Fibroblast of lung (primary cell): ENCODE measurements at places on chromosomes 11 and 22. TPM values are rescaled to one million over a fixed set of nuclear protein-coding genes. Genes with fewer than 3 reads are reported as not detected.
A peak's percentile ranks its signal among the peaks of the same experiment; 100 is the strongest.

Gene OR4D5
- not detected in 2 replicates for total RNA-seq

Gene CCDC157
- 1.0 and 1.5 TPM in 2 replicates for total RNA-seq

Gene IGSF9B
- total RNA-seq: under 0.01 and 0.26 TPM in 2 replicates

Gene DEPDC7
- 5.6 and 8.4 TPM in 2 replicates for total RNA-seq

Gene CRACR2B
- 0.66 and 1.0 TPM in 2 replicates for total RNA-seq

Gene OR52H1
- 0.50 and 0.51 TPM in 2 replicates for total RNA-seq

- peak overlapping the region; percentile 84 for H3K27ac ChIP-seq
- H3K27me3 ChIP-seq: no peaks in the 10 kb centered on the region
- peak; percentile 86 for DNase-seq
Observed at GRCh38 chr11:62104816-62105653, 18.8 kb upstream of the INCENP start.

DNA sequence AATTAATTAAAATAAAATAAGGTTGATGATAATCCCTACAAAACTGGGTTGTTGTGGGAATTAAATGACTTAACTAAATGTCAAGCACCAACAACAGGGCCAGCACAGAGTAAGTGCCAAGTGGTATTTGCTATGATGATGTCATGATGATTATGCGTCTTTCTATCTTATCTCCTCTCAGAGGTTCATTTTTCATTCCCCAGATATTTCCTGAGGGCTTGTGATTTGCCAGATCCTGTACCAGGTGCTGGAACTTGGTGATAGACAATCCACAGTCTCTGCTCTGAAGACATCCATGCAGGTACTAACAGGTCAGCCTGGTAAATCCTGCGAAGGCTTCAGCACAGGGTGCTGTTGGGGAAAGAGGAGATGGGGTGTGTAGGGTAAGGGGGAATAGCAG, 8.1 kb upstream of the MYH9 start:
- no peak for DNase-seq
- no peaks in the 10 kb centered on the region for H3K27me3 ChIP-seq
- no peak overlapping the region for H3K27ac ChIP-seq
- no peak overlapping the region for H3K4me3 ChIP-seq

- no peaks in the 10 kb centered on the region for H3K4me1 ChIP-seq
- no peaks in the 10 kb centered on the region for H3K27me3 ChIP-seq
- H3K36me3 ChIP-seq: peaks cover 8% of the 10 kb centered on the region
- no peak for DNase-seq
Observed at GRCh38 chr11:122096272-122097112, 19.5 kb downstream of the BLID start.

DNA sequence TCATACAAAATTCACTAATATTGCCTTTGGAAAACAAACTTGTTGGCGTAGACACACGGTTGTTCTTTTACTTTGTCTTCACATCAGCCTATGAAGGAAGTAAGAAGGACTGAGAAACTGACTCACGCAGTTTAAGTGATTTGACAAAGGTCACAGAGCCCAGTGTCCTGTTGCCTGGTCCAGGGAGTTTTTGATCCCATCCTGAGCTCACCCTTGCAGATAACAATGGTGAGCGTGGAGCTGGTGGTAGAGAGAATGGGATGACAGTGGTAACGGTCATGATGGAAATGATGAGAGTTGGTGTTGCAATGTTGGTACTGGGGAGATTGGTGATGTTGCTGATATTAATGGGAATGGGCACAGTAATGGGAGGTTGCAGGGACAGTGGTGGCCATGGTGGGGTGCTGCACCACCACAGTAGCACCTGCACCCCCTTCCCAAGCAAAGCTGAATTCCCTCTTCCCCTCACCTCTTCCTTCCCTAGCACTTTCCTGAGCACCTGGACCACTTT, 22.0 kb downstream of the CREB3L1 start:
- DNase-seq: no peak
- peak overlapping the region; percentile 20 for H3K27ac ChIP-seq
- no peak overlapping the region for H3K4me3 ChIP-seq
- peaks cover 42% of the 10 kb centered on the region for H3K4me1 ChIP-seq
- H3K27me3 ChIP-seq: no peaks in the 10 kb centered on the region

- H3K4me3 ChIP-seq: no peak overlapping the region
- H3K4me1 ChIP-seq: no peaks in the 10 kb centered on the region
- no peak overlapping the region for H3K27ac ChIP-seq
- no peak for DNase-seq
- H3K27me3 ChIP-seq: no peaks in the 10 kb centered on the region
Observed at GRCh38 chr11:134906356-134906955, 494.4 kb upstream of the B3GAT1 start.

- no peak overlapping the region for H3K27ac ChIP-seq
- no peak for DNase-seq
- H3K4me3 ChIP-seq: no peak overlapping the region
- H3K27me3 ChIP-seq: no peaks in the 10 kb centered on the region
Observed at GRCh38 chr11:12599408-12600143, 74.6 kb upstream of the TEAD1 start.

- H3K27me3 ChIP-seq: no peaks in the 10 kb centered on the region
- peaks cover 2% of the 10 kb centered on the region for H3K4me1 ChIP-seq
- H3K36me3 ChIP-seq: no peaks in the 10 kb centered on the region
- peak; percentile 27 for DNase-seq
Observed at GRCh38 chr11:36509201-36509639, 852 bp downstream of the TRAF6 start.

DNA sequence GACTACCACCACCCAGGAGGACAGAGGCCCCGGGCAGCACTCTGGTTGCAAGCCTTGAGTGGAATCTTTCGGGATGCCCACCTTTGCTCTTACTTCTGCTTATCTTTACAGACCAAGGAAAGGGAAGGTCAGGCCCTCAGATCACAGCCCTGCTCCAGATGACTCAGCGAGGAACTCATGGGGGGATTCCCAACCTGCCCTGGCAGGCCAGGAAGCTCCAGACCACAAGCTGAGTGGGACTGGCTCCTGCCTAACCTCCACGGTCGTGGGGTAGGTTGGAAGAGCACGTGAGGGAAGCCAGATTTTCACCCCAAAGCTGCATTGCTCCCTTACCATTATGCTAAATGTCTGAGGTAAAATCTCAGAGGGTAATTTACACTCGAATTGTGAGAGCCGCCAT, 11.8 kb downstream of the TBC1D10A start:
- H3K27me3 ChIP-seq: no peaks in the 10 kb centered on the region
- no peak overlapping the region for H3K27ac ChIP-seq
- DNase-seq: peak; percentile 55
- no peaks in the 10 kb centered on the region for H3K36me3 ChIP-seq
